NCI-H1694 treated with DMSO at 0.1 percent for 48 hours (cell line): ENCODE measurements at places on chromosomes 3 and 15.

DNA sequence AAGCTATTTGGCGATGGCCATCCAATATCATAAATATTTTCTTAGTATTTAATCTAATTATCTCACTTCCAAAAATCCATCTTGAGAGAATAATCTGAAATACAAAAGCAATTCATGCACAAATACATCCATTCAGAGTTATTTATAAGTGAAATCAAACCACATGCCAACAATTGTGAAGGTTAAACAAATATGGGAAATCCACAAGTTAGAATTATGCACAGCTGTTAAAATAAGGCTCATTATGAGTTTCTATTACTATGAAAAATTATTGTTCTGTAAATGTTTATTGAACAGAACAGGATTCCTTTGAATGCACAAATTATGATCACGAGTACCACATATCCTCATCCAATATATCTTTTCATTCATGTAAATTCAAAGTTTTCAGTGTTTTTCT, 267.7 kb downstream of the PLOD2 start:
- DNase-seq = no peak

- no peak for DNase-seq
These were observed 30.4 kb downstream of the COLQ start for GRCh38 chr3:15491143-15491542.

DNA sequence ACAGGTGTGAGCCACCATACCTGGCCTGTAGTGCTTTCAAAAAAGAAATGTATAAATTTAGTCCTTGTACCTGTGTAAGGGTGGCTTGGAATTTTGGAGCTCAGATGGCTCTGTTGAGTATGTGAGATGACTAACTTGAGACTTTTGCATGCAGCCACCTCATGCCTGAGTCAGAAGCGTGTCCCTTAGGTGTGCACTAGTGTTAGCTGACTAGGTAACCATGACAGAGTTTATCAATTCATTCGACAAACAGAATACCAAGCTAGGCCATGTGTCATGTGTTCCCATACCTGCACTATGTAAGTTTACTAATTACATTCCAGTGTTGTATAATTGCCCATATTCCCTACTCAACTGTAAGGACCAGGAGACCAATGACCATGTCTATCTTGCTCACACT, 4.0 kb upstream of the ZNF639 start:
- no peak for DNase-seq

GRCh38 chr3:107545680-107546120, 22.9 kb downstream of the BBX start:
- no peak for DNase-seq

DNA sequence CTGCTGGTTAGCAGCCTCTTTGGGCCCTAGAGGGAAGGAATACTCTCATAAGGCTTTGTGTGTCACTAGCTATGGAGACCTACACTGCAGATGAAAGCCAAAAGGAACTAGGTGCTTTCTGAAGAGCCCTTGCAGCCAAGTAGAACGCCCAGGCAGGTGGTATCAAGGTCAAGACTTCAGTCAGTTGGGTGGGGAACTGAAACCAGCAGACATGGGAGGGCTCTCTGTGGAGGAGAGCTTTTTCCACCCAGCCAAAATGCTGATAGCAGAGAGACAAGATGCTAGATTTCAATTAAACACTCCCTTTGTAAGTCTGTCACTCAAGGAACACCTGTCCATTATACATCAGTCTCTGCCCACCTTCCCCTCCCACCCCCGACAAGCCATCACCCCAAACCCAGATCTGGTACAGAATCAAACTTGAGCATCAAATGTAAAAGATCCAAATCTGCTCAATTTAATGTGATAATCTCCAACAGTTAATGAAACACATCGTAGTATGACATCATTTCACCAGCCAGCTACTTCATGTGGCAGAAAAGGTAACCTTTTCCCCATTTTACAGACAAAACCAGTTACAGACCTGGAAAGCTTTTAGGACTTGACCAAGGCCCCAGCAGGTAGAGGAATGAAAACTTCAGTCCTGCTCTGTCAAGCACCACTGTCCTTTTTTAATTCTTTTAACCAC, 14.6 kb downstream of the MRPS25 start:
- DNase-seq = no peak

GRCh38 chr3:12966847-12967605, 106.2 kb downstream of the IQSEC1 start:
- DNase-seq = no peak

- peak; percentile 21 for DNase-seq
These were observed 1.3 kb downstream of the TLE3 start for GRCh38 chr15:70096215-70097062.
